ENCODE measurements at places on chromosomes 5 and 9. TPM values are rescaled to one million over a fixed set of nuclear protein-coding genes. Genes with fewer than 3 reads are reported as not detected.
A peak's percentile ranks its signal among the peaks of the same experiment; 100 is the strongest.

- DNase-seq: no peak
Observed at GRCh38 chr5:101977729-101978345, 318.2 kb downstream of the SLCO4C1 start.

- DNase-seq: no peak
Observed at GRCh38 chr5:134609232-134609851, 23.3 kb downstream of the SAR1B start.

Gene RANBP17
- total RNA-seq: 17.5 TPM

DNA sequence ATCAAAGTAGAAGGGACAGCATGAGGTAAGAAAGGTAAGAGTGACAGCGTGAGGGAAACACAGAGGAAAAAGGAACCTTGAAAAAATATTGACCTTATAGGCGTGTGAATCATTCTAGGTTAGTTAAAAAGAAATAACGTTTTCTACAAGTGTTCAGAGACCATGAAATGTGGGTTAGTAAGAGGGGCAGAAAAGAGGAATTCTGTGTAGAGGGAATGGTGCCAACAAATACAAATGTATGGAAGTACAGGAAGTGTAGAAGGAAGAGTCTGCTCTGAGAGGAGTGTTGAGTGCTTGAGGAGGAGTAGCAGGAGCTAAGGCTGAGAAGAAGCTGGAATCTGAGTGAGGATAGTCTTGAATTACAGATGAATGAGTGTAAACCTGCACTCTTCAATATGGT is 418.6 kb upstream of the RIOK2 start:
- DNase-seq: no peak

DNA sequence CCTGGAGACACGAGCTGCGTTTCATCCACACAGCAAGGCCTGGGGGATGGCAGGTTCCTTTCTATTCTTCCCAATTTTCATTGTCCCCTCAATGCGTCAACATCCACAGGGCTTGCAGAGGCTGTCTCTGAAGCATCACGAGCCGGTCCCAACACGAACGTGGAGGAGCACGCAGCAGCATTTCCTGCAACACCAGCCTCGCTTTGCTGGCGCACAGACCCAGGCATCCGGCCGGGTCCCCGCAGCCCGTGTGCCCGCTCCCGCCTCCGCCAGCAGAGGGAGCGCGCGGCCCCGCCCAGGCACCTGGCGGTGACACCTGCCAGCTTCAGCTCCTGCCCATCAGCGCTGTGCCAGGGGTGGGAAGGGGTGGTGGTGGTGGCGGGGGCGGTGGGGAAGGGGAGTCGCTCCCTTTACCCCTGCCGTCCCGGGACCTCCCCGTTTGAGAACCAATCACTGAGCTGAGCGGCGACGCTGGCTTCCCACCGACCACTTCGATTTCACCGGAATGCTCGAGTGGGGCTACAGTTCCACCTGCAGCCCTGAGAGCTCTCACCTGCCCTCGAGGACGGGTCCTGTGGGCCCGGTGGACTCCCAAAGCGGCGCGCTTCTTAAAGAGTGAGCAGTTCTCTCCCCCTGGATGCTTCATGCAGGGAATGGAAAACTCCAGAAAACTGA is 464.5 kb downstream of the ICE1 start:
- DNase-seq: peak; percentile 82

GRCh38 chr5:53884417-53884816 is 324.0 kb downstream of the NDUFS4 start:
- DNase-seq: no peak

Gene KCNMB1
- 3.5 TPM for total RNA-seq

DNA sequence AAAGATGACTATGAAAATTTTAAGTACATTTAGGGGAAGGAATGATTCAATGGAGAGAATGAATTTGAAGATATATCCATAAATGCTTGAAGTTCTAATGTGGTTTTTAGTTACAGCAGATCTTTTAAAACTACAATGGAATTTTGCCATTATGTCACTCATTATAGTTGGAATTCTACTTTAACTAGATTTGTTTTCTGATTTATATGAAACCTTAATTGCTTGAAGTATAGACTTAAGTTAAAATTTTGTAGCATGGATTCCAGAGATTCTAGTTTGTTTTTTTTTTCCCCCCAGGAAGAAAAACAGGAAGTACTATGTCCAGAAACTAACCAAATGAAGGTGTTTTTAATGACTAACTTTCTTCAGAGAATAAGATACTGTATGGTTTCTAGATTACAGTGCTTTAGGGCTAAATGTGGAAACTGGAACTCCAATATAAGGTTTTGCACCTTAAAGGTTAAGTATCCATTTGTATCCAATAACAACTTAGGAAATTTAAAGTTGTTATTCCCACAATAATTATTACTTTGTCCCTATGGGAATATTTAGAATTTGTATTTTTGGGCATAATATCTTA is 70.3 kb downstream of the ZSWIM6 start:
- no peak for DNase-seq

Gene SLC6A3
- not detected for total RNA-seq

Gene CER1
- not detected for total RNA-seq

GRCh38 chr5:129440424-129440823 is 19.7 kb upstream of the ADAMTS19 start:
- DNase-seq: no peak

Gene SPINK1
- total RNA-seq: not detected

GRCh38 chr5:149679876-149680809 is 50.0 kb upstream of the PPARGC1B start:
- DNase-seq: no peak

GRCh38 chr9:26727471-26727870 is 165.1 kb downstream of the CAAP1 start:
- no peak for DNase-seq

Gene SHOC1
- not detected for total RNA-seq

DNA sequence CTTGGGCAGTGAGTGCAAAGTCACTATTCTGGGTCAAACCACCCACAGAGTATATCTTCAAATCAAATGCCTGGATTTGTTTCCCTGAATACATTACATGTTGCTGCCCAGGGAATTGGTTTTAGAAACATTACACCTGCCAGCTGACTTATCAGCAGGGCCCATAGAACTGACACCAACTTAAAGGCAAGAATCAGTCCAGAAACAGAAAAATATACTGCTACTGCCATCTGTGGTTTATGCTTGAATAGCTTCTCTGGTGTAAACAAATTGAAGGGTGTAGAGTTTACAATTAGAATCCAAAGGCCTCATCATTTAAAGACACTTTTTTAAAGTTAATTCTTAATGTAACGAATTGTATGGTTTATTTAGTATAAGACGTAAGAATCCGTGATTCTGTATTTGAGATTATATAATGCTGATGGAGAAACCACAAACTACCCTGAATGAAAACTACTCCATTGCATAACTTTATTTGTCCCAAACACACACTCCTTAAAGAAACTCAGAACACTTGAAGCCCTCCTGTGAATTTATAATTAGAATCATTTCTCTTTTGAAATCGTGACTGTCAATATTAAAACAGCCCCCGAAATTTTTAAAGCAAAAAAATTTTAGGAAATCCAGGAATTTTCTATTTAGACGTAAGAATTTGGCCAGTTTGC is 6.2 kb downstream of the NR6A1 start:
- DNase-seq: no peak

DNA sequence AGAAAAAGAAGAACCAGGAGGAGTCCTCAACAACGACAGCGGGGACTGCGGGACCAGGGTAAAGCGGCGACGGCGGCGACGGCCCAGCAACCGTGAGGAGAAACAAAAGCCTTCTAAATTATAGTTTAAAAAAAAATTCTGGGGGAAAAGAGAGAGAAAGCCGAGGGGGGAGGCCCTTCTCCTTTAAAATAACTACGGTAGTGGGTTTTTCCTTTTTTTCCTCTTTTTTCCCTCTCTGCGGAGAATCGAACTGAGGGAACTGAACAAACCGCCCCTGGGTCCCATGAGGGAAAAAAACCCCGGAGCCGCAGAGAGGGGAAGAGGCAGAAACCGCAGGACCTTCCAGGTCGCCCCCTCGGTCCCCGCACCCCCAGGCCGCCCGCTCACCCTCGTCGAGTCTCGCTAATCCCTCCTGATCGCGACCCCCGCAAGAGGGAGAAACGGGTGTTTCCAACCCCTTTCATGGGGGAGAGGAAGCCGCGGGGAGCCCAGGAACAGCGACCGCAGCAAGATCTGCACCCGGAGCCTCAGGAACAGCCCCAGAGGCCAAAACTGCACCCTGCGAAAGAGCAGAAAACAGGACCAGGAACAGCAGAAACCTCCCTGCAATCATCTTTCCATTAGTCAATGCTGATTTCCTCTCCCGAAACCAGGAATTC is 453 bp downstream of the CPEB4 start:
- no peak for DNase-seq

DNA sequence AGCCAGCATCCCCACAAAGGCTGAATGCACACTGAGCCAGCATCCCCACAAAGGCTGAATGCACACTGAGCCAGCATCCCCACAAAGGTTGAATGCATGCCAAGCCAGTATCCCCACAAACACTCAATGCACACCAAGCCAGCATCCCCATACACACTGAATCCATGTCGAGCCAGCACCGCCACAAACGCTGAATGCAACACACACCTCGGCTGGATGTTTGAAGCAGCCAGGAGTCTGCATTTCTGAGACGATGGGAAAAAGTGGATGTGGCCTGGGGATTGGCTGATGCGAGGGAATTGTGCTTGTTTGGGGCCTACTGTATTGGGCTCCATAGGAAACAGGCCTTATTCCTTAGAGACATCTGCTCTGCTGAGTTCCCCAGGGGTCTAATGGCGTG is 30.9 kb upstream of the CEP72 start:
- peak; percentile 59 for DNase-seq

DNA sequence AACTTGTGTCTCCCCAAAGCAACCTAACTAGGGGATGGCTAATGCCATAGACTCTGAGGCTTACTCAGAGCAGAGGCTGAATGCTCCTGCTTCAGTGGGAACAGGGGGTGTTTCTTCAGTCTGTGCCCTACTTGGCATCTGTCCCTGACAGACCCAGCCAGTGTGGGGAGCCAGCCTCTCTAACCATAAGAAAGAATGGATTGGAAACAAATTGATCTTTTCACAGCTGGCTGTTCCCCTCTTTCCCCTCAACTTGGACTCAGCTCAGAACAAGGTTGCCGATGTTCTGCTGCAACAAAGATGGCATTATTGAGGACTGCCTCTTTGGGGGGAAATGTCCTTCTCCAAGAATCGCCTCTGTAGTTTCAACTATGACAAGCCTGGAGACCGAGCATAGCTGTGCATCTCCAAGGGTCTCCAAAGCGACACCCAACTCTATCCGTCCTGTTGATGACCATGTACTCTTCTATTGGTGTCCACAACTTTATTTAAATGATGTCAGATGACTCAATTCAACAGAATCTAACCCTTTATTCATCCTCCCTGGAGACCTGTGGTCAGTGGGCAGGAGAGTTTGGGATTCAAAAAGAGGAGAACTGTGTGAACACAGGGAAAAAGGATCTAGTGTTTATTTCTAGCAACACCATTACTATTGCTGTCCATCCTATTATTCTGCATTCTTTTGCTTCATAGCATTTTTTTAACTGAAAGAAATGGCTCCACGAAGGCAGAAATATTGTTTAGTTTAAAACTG is 24.7 kb upstream of the TNC start:
- no peak for DNase-seq

GRCh38 chr9:87127978-87128614 is 180.8 kb upstream of the GAS1 start:
- no peak for DNase-seq

Gene GPR151
- total RNA-seq: not detected

Gene HMCN2
- 0.05 TPM for total RNA-seq

GRCh38 chr9:10371824-10372223 is 241.0 kb downstream of the PTPRD start:
- DNase-seq: no peak

Gene GARIN3
- not detected for total RNA-seq

- peak; percentile 63 for DNase-seq
Observed at GRCh38 chr9:138067613-138068367, 190.2 kb downstream of the CACNA1B start.

GRCh38 chr9:3936520-3937235 is 363.2 kb downstream of the GLIS3 start:
- no peak for DNase-seq

DNA sequence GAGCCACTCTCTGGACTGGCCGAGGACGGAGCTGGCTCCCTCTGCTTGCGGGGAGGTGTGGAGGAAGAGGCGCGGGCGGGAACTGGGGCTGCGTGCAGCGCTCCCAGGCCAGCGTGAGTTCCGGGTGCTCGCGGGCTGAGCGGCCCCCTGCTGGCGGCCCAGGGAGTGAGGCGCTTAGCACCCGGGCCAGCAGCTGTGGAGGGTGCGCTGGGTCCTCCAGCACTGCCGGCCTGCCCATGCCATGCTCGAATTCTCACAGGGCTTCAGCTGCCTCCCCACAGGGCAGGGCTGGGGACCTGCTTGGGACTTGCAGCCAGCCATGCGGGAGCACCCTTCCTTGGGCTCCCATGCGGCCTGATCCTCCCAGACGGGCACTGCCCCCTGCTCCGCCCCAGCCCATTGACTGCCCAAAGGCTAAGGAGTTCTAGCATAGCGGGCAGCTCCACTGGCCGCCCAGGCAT is 416.9 kb downstream of the MRPS30 start:
- no peak for DNase-seq

Gene ESM1
- total RNA-seq: 0.73 TPM
